K562 (cell line): ENCODE measurements at places on chromosomes 1 and 21.

DNA sequence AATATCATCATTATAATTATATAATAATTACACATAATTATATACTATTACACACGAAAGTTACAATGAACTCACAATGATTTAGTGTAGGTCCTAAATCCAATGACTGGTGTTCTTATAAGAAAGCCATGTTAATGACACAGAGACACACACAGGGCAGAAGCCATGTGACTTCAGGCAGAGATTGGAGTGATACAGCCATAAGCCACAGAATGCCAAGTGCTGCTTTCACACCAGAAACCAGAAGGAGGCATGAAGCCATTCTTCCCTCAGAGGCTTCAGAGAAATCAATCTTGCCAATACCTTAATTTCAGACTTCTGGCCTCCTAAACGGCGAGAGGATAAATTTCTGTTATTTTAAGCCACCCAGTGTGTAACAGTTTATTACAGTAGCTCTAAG lies 147.4 kb upstream of the KRTAP19-8 start:
- DNase-seq: no peak
- H3K27me3 ChIP-seq: peaks cover 12% of the 10 kb centered on the region; the same call in 1 of the 2 replicates
- no peak overlapping the region for H3K4me3 ChIP-seq
- H3K27ac ChIP-seq: no peak overlapping the region
- H3K4me1 ChIP-seq: no peaks in the 10 kb centered on the region
- H3K36me3 ChIP-seq: no peaks in the 10 kb centered on the region

- no peak overlapping the region for H3K4me3 ChIP-seq
- DNase-seq: no peak
- H3K27me3 ChIP-seq: no peaks in the 10 kb centered on the region
- H3K4me1 ChIP-seq: no peaks in the 10 kb centered on the region
- no peak overlapping the region for H3K27ac ChIP-seq
- H3K36me3 ChIP-seq: no peaks in the 10 kb centered on the region
Observed at GRCh38 chr1:75519651-75520427, 91.1 kb downstream of the SLC44A5 start.

- DNase-seq: peak; percentile 50
- H3K4me3 ChIP-seq: peak overlapping the region; percentile 64
- H3K27me3 ChIP-seq: no peaks in the 10 kb centered on the region
- H3K36me3 ChIP-seq: peaks cover 5% of the 10 kb centered on the region; the same call in 1 of the 3 replicates
- H3K4me1 ChIP-seq: peaks cover 17% of the 10 kb centered on the region
Observed at GRCh38 chr1:149888999-149889289, 10.4 kb upstream of the BOLA1 start.

GRCh38 chr1:205735218-205735617 lies 14.8 kb downstream of the NUCKS1 start:
- no peak overlapping the region for H3K4me3 ChIP-seq
- H3K27ac ChIP-seq: peak overlapping the region; percentile 29; the same call in 1 of the 3 replicates
- DNase-seq: no peak

- H3K27ac ChIP-seq: no peak overlapping the region; the same call in 2 of the 3 replicates
- H3K36me3 ChIP-seq: no peaks in the 10 kb centered on the region
- peak; percentile 72 for DNase-seq
- no peaks in the 10 kb centered on the region for H3K27me3 ChIP-seq
Observed at GRCh38 chr1:159015440-159015909, 5.8 kb downstream of the IFI16 start.

DNA sequence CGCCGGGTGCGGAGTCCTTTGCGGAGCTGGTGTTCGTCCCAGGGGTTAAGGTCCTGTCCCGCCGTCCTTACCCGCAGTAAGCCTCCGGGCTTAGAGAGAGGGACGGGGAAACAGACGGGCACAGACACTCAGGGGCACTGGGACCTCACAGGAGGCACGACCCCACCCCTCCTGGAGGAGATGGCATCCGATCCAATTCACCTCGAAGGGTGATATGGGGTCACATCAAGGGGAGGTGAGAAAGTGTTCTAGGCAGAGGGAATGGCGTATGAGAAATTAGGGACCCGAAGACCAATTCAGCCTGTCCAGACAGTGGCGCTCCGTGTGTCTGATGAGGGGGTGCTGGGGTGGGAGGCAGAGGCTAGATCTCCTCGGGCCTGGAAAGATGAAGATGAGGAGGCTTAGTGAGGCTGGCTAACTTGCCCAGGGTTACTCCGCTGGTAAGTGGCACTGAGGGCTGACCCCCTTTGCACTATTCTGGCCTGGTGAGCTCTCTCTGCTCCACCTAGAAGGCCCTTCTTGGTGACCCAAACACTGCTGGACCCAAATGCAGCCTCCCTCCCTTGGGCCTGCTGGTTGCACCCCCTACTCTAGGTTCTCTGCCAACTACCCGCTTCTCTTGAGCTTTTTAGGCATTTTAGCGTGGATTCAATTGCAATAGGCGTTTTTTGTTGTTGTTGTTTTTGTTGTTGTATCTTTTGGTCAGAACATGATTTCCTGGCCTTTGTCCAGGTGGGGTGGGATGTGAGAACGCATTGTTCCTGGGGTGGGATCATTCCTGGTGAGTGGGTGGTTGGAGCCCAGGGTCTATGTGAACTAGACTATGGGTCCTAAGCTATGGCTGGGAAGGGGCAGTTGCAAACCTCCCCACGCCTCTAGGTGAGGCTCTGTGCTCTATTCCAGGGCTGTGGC lies 12.3 kb downstream of the BTBD19 start:
- H3K27me3 ChIP-seq: no peaks in the 10 kb centered on the region
- peak; percentile 42 for DNase-seq
- H3K4me3 ChIP-seq: peak overlapping the region; percentile 36
- no peaks in the 10 kb centered on the region for H3K36me3 ChIP-seq

DNA sequence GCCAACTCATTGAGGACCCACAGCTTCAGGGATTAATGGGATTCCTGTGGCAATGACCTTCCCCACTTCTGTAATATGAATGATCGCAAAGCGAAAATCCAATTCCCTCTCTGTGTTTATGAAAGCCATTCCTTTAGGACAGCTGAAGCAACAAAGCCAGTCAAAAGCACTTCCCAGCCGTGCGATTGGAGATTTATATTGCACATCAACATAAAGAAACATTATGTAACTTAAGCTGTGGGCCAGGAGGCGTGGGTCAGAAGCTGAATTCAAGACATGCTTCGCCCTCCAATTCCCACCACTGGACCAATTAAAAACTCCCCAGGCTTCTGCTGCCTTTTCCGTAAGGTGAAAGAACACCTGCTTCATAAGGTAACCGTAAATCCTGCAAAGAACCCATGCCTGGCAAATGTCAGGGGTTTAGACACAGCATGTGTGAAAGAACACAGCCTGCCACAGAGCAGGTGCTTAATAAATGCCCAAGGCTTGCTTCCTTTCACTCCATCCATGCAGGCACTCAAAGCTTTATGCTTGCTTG lies 138.9 kb upstream of the SOD1 start:
- peaks cover 23% of the 10 kb centered on the region for H3K27me3 ChIP-seq
- no peak for DNase-seq

- H3K27me3 ChIP-seq: peaks cover 9% of the 10 kb centered on the region; the same call in 2 of the 3 replicates
- no peaks in the 10 kb centered on the region for H3K36me3 ChIP-seq
- no peak for DNase-seq
- H3K4me1 ChIP-seq: no peaks in the 10 kb centered on the region
- H3K27ac ChIP-seq: no peak overlapping the region
Observed at GRCh38 chr21:32962268-32962667, 63.5 kb upstream of the OLIG2 start.

- no peaks in the 10 kb centered on the region for H3K4me1 ChIP-seq
- peaks cover 13% of the 10 kb centered on the region for H3K27me3 ChIP-seq
- DNase-seq: no peak
- no peak overlapping the region for H3K27ac ChIP-seq
- H3K36me3 ChIP-seq: no peaks in the 10 kb centered on the region
Observed at GRCh38 chr1:228828151-228828550, 92.9 kb downstream of the RHOU start.

- peaks cover 6% of the 10 kb centered on the region for H3K27me3 ChIP-seq
- no peak overlapping the region for H3K27ac ChIP-seq
- peak overlapping the region; percentile 21; the same call in 1 of the 2 replicates for H3K4me3 ChIP-seq
- no peaks in the 10 kb centered on the region for H3K36me3 ChIP-seq
Observed at GRCh38 chr1:157155658-157156057, 17.5 kb upstream of the ETV3 start.

DNA sequence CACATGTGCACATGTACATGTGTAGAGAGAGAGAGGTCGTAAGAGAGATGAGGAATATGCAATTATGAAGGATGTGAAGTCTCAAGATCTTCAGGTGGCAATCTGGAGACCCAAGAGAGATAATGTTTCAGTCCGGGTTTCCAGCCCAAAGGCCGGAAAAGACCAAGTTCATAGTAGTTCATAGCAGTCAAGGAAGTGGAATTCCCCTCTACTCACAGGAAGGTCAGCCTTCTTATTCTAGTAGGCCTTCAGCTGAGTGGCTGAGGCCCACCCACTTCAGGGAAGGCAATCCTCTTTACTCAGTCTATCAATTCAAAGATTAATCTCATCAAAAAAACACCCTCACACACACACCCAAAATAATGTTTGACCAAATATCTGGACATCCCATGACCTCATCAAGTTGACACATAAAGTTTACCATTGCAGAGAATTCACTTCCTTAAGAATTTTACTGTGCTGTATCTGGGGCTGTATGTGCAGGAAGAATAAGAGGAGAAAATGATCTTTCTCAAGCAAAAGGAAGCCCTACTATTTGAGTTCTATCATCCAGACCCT lies 114.6 kb downstream of the TNFSF18 start:
- H3K27ac ChIP-seq: no peak overlapping the region
- H3K27me3 ChIP-seq: no peaks in the 10 kb centered on the region
- no peaks in the 10 kb centered on the region for H3K36me3 ChIP-seq
- H3K4me1 ChIP-seq: peaks cover 21% of the 10 kb centered on the region
- no peak overlapping the region for H3K4me3 ChIP-seq
- no peak for DNase-seq

DNA sequence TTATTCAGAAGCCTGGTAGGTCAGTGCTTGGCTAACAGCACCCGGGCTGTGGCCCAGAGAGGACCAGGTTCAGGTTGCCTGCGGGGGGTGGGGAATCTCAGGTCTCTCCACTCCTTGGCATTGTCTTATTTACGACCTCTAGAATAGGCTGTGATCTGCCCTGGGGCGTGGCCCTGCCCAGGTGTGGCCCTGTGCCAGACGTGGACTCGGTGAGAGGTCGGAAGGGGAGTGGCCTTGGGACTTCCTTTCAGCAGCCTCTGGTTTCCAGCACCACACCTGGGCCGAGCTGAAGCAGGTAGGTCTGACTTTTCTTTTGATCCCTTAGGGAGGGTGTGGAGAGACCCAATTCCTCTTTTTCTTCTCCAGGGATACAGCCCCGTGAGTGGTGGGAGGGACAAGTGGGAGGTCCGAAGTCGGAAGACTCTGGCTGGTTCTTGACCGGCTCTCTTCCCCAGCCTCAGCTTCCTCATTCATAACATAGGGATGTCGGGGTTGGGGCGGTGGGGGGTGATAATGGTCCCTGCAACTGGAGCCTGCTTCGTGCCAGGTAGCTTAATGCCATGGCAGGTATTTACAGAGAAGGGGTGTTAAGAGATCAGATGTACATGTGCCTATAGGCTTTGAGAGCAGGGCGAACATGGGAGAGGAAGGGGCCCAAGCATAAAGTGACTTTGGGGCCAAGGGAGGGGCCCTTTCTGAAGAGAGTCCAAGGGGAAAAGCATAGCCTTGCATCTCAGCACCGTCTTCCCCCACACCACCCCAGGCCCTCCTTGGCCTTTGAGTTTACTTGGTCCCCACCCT lies 16.5 kb downstream of the ACOT11 start:
- no peak for DNase-seq
- peaks cover 41% of the 10 kb centered on the region for H3K27me3 ChIP-seq
- no peak overlapping the region for H3K4me3 ChIP-seq
- H3K36me3 ChIP-seq: no peaks in the 10 kb centered on the region
- peaks cover 3% of the 10 kb centered on the region; the same call in 1 of the 2 replicates for H3K4me1 ChIP-seq

- no peak for DNase-seq
- no peaks in the 10 kb centered on the region for H3K27me3 ChIP-seq
- no peak overlapping the region for H3K4me3 ChIP-seq
- H3K4me1 ChIP-seq: peaks cover 7% of the 10 kb centered on the region; the same call in 2 of the 3 replicates
Observed at GRCh38 chr1:84376000-84376910, 22.0 kb upstream of the DNASE2B start.

GRCh38 chr1:30823969-30824735 lies 66.6 kb upstream of the LAPTM5 start:
- peak overlapping the region; percentile 85 for H3K27ac ChIP-seq
- no peaks in the 10 kb centered on the region for H3K36me3 ChIP-seq
- peaks cover 9% of the 10 kb centered on the region; the same call in 2 of the 3 replicates for H3K4me1 ChIP-seq
- peak overlapping the region; percentile 44 for H3K4me3 ChIP-seq
- H3K27me3 ChIP-seq: no peaks in the 10 kb centered on the region

DNA sequence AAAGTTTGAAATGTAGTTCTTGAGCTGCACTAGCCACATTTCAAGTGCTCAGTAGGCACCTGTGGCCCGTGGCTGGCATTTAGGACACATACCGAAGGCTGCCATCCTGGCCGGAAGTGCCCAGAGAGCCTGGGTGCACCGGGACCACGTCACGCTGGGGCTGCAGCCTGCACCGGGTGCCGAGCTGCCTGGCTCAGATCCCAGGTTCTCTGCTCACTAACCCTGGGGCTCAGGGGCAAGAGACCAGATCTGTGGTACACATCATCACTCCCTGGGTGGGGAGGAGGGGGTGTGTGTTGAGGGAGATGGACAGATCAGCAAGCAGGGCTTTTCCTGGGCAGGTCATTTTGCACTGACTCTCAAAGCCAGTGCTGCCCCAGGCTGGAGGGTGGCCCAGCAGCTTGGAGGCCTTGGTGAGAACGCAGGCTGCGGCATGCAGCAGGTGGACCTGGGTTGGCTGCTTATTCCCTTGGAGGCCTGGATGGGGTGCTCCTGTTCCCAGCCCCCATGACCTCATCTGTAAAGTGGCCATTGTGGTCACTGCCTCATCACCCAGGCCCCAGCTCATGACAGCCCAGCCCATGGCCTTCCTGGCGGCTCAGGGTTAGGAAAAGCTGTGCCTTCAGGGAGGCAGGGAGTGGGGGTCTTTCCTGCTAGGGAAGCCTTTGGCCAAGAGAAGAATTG lies 23.6 kb downstream of the TMEM201 start:
- no peak overlapping the region for H3K4me3 ChIP-seq
- DNase-seq: no peak
- H3K27me3 ChIP-seq: no peaks in the 10 kb centered on the region
- peaks cover 65% of the 10 kb centered on the region; the same call in 2 of the 3 replicates for H3K36me3 ChIP-seq
- no peak overlapping the region for H3K27ac ChIP-seq

- peaks cover 48% of the 10 kb centered on the region for H3K27me3 ChIP-seq
Observed at GRCh38 chr1:201119206-201120197, 7.3 kb upstream of the CACNA1S start.

- no peak overlapping the region for H3K27ac ChIP-seq
Observed at GRCh38 chr1:110106013-110106941, 6.0 kb upstream of the UBL4B start.

GRCh38 chr21:41061701-41062100 lies 106.3 kb upstream of the BACE2 start:
- H3K27ac ChIP-seq: no peak overlapping the region
- H3K4me3 ChIP-seq: no peak overlapping the region
- H3K27me3 ChIP-seq: no peaks in the 10 kb centered on the region
- H3K4me1 ChIP-seq: no peaks in the 10 kb centered on the region
- DNase-seq: no peak
